ENCODE measurements at places on chromosomes 13 and 19. TPM values are rescaled to one million over a fixed set of nuclear protein-coding genes. Genes with fewer than 3 reads are reported as not detected.

- DNase-seq = no peak
Observed at GRCh38 chr13:48181482-48182145, 51.4 kb upstream of the ITM2B start.

The REEP6 gene
- polyA plus RNA-seq = 2.8 TPM

The SLC25A41 gene
- not detected for polyA plus RNA-seq

The WBP4 gene
- polyA plus RNA-seq = 4.1 TPM

DNA sequence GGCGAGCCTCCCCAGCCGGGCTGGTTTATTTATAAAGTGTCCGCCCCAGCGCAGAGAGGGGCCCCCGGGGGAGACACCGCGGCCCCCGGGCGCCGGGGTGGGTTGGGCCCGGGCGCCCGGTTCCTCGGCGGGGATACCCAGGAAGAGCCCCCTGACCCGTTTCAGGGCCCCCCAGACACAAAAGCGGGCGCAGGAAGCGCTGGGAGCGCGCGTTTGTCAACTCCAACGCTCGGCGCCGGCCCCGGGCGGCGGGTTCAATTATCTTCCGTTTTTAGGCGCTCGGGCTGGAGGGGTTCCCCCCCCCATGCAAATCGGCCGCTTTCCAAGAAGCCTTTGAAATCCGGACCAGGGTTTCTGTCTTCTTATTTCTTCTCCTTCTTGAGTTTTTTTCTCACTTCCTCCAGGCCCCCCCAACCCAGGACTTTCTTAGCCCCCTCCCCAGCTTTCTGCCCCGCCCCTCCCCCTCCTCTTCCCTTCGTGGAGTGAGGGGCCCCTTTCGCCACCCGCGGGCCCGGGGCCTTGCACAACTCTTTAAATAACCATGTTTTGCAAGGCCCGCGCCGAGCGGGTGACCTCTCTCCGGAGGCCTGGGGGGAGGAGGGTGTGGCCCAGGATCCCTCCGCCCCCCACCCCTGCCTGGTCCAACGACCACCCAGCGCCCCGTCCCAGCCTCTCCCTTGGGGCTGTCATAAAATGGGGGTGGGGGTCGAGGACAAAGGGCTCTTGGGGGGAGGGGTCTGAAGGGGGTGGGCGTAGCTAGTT is 935 bp downstream of the ARID3A start:
- DNase-seq = no peak

DNA sequence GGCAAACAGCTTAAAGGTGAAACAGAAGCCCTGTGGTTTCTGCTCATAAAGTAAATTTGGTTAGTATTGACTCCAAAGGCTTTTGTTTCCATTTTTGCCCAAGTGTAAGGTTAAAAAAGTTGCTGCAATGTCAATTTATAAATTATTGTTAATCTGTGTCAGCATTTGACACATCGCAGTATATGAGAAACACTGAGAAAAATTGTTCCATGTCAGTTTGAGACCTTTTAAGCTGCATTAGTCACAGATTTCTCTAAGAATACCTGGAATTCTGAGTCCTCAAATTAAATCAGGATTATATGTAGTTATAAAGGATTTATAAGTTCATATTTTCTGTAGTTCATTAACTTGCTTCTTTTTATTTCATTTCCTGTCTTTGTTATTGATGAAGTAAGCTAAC is 78.8 kb downstream of the FGF14 start:
- DNase-seq = no peak

DNA sequence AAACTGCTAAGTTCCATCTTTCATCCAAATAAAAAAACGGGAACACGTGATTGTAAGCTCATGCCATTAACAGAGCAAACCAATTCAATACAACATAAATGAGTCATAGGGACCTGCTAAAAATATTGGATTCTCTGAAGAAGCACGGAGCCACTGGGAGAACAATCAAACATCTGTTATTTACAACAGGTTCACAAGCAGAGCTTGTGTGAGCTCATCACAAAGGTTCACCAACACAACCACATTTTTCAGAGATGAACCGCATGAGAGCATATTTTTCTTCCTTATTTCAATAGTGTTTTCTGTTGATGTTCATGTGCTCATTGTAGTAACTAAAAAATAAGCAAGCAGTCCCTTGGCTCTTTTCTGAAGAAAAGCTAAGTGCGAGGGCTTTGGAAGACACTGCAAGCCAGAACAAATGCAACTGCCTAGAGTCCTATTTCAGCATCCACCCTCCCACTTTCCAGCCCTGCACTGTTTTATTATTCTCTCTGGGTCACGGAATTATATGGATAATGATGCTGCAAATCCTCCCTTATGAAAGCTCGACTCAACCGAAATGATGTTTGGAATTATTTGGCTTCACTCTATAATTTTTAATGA is 545.8 kb downstream of the LIG4 start:
- no peak for DNase-seq

DNA sequence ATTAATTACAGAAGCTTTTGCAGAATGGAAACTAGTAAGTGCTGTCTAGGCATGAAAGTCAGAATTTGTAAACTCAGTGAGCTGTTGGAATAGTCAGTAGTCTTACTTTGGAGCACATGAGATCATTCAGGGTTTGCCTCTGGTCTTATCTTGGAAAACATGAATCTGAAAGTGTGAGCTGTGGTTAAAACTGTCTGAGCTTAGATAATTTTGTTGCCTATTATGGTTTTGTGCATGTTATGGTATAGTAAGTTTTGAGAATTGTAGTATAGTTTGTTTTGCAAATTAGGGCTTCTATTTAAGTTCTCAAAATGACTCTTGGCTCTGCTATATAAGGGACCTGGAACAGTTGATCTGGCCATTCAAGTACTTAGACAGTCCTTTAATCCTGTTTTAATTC is 53.7 kb upstream of the TRPC4 start:
- DNase-seq = no peak

The CYP4F11 gene
- polyA plus RNA-seq = not detected

The KCNJ14 gene
- 0.22 TPM for polyA plus RNA-seq

DNA sequence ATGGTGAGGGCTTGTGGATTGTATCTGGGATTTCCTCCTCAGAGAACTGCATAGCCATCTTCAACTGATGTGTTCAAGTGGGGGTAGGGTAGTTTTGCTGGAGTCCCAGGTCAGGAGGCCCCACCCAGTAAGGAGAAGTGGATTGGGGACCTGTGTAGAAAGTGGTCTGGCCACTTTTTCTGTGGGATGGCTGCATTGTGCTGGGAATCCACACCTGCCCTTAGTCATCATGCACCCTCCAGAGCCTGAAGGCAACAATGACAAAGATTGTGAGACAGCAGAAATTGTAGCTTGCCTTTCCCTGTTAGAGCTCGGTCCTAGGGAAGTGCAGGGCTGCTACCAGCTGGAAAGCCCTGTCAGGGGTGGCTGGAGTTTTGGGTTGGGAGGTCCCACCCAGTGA is 255.4 kb downstream of the NDFIP2 start:
- no peak for DNase-seq

The VSTM2B gene
- not detected for polyA plus RNA-seq

DNA sequence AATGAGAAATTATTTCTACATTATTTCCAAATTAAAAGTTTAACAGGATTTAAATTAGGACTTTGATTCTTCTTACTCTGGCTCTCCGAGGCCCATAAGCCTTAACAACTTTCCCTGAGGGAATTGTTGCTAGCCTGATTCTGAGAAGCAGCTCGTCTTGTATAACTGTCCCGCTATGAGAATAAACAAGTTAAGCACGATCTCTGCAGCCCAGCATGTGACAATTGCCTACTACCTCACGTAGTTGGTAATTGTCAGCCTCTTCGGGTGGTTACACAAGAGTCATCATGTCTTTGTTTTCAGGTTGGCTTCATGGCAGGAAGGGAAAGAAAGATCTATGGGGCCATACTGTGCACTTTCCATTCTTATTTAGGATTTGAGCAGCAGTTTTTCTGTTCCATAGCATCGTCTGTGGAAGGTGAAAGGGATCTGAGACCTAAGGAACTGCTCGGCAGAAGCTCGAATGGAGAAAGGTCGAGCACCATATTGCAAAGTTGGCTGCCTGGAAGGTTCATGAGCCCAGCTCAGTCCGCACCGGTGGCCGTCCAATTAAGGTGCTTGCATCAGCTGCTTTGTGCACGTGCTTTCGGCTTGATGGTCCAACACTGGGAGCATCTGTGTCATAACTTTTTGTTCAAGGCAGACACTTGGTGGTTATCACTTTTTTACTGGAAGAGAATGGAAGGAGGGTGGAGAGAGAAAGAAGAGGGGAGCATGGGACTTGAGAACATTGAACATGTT is 1.8 kb upstream of the STARD13 start:
- DNase-seq = no peak

DNA sequence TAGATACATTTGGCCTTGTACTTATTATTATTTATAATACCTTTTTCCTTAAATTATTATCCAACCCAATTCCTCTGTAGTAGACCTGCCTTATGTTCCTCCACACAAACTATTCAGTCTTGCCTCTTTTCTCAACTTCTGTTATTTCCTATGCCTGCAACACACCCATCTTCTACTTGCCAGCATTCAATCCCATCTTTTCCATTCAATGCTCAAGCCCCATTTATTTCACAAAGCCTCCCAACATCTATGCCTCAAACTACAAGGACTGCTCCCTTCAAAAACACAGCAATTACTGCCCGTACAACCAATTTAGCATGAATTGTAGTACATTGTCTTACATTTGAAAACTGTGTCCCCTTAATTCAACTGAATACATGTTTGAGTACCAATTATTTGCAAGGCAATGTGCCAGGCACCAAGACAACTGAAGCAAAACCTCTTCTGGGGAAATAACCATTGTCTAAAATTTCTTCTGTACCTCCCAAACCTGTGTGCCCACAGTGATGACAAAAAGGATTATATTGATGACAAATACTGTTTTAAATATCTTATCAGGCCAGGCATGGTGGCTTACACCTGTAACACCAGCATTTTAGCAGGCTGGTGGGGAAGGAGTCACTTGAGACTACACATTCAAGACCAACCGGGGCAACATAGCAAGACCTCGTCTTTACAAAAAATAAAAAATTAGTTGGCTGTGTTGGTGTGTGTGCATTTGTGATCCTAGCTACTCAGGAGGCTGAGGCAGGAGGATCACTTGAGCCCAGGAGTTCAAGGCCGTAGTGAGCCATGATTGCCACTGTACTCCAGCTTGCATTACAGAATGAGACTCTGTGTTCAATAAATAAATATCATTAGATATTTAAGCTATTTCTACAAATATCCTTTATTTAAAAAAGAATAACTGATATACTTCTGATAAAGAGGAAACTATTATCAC is 35.1 kb downstream of the ELF1 start:
- peak; percentile 67 for DNase-seq

DNA sequence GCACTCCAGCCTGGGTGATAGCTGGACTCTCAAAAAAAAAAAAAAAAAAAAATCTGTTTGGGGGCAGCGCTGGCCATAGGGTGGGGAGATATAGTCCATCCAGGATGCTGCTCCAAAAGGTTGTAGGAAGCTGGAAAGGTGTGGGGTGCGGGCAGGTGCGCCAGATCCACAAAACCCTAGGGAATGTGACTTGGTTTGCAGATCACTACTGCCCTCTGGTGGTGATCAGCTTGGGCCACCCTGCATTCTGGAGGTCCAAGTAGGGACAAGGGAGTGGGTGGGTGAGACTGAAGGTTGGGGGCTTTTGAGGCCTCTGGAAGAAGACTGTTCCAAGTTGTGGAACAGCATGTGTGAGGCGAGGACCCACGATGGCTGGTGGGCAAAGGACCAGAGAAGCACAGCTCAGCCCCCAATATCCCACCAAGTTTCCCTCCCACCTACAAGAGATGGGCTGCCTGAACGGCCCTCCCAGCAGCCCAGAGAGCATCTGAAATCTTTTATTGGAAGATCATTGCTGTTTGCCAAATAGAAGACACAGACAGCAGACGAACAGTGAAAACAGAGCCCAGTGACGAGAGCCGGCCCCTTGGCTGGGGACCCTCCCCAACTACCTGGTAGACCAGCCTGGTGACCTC is 10.4 kb upstream of the TYK2 start:
- DNase-seq = peak; percentile 65

The PODNL1 gene
- polyA plus RNA-seq = not detected

The ALOX5AP gene
- polyA plus RNA-seq = 569 TPM

GRCh38 chr19:33490041-33490451 is 31.5 kb downstream of the PEPD start:
- no peak for DNase-seq

The NLRP12 gene
- polyA plus RNA-seq = not detected

DNA sequence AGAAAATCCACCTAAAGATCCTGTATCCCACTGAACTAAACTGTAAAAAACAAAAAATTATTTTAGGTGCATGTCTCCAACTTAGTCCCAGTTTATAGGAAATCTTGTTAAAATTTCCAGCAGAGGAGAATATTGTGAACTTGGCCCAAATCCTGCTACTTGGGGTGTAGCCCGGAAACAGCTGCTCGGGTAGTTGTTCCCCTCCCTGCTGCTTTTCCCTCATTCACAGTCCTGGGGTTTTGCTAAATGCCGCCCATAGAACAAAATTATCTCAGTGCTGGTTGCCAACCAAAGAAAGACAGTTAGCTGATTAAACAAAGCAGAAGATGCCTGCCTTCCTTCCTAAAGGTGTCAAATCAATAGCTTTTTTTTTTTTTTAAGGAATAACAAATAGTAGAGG is 330.5 kb upstream of the KLF12 start:
- DNase-seq = no peak

The ZNF560 gene
- polyA plus RNA-seq = not detected

DNA sequence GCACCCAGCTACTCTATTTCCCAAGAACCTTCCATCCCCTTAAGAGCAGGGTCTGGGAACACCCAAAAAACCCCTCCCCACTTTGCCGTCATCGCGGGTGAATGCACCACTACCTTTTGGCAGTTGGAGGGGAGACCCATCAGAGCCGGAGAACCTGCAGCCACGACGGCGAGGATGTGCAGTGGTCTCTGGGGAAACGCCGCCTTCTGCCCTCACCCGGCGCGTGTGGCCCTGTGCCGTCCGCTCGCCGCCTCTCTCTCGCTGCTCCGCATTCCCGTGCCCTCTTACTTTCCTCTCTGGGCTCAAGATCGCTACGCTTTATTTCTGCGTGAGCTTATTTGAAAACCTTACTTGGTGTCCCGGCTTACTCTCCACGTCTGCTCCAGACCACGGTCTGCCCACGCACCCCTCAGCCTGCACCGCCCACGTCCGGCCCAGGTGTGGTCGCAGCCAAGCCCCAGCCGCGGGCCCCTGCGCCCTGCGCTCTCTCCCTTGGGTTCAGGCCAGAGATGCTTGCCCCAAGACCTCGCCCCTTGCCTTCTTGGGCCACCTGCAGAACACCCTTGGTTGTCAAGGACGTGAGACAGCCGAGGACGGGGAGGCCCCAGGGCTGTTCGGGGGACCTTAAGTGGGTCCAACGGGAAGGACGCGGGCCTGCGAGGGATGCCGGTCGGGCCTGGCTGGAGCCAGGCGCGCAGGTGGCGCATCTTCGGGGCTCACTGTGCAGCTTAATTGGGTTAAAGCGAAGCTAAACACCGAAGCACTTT is 2.0 kb upstream of the MAB21L1 start:
- DNase-seq = no peak

The OR2Z1 gene
- polyA plus RNA-seq = not detected

The BBC3 gene
- 8.0 TPM for polyA plus RNA-seq

- DNase-seq = no peak
Observed at GRCh38 chr19:1389033-1389940, 5.6 kb downstream of the NDUFS7 start.

The KLF1 gene
- not detected for polyA plus RNA-seq

GRCh38 chr19:58406818-58407657 is 1.4 kb upstream of the ZNF584 start:
- no peak for DNase-seq

Measured in CD4-positive, alpha-beta memory T cell (primary cell).